Stimulated activated CD8-positive, alpha-beta memory T cell treated with anti-CD3 and anti-CD28 coated beads, Interleukin-7, amount 100 ng/mL, for 1 hour (primary cell): ENCODE measurements at places on chromosomes 5 and 9.

GRCh38 chr5:116438979-116439554 lies 135.6 kb downstream of the SEMA6A start:
- no peak for DNase-seq

GRCh38 chr9:14992081-14992480 lies 81.9 kb upstream of the FREM1 start:
- DNase-seq, result no peak

DNA sequence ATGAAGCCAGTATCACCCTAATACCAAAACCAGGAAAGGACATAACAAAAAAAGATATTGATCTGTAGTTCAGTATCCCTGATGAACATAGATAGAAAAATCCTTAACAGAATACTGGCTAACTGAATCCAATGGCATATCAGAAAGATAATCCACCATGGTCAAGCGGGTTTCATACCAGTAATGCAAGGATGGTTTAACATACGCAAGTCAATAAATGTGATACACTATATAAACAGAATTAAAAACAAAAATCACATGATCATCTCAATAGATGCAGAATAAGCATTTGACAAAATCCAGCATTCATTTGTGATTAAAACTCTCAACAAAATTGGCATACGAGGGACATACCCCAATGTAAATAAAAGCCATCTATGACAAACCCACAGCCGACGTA lies 110.9 kb downstream of the AOPEP start:
- no peak for DNase-seq

DNA sequence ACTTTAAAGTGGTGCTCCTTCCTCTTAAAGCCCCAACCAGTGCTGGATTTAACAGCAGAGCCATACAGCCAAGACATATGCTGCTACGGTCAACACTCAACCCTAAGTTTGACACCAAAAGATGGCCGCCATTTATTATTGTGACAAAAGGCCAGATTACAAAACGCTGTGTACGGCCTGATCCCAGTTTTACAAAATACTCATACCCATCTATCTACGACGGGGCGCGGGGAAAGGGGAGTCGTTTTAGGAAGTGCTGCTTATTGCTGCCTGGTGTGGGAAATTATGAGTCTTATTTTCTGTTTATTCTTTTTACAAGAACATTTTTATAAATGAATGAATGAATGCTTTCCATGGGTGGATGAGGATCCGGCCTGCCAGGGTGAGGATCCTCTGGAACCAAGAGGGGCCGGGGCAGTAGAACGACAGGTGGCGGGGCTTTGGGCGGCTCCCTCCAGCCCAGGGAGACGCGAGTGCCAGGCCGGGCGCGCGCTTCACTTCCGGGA lies 457 bp upstream of the IDNK start:
- no peak for DNase-seq

DNA sequence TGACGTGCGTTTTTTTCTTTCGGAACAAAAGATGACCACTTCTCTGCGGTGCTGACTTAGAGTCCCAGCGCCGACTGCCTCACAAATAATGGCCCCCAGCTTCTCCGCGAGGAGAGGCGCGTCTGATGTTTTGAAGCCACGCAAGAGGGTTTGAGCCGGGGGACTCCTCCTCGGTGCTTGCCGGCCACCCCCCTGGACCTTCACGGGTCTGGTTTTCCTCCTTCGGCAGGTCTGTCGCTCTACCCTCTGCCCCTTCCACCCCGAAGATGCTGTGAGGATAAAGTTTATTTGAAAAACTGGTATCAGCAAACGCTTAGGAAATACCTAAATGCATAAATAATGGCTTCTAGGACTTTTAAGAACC lies 584 bp downstream of the USP20 start:
- no peak for DNase-seq

DNA sequence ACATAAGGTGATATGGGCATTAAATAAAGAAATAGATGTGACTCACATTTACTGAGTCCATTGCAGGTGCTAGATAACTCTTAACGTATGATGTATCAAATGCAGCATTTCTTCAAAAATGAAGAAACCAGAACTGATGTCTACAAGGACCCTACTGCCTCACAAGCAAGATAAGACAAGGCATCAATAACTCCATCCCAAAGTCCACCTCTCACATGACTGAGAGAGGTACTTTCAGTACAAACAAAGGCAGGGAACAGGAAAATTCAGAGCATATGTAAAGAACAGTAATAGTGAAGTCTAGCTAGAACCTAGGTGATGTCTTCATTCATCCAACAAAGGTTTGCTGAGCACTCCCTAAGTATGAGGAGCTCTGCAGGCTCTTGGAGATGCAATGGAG lies 54.7 kb downstream of the KLHL3 start:
- no peak for DNase-seq

DNA sequence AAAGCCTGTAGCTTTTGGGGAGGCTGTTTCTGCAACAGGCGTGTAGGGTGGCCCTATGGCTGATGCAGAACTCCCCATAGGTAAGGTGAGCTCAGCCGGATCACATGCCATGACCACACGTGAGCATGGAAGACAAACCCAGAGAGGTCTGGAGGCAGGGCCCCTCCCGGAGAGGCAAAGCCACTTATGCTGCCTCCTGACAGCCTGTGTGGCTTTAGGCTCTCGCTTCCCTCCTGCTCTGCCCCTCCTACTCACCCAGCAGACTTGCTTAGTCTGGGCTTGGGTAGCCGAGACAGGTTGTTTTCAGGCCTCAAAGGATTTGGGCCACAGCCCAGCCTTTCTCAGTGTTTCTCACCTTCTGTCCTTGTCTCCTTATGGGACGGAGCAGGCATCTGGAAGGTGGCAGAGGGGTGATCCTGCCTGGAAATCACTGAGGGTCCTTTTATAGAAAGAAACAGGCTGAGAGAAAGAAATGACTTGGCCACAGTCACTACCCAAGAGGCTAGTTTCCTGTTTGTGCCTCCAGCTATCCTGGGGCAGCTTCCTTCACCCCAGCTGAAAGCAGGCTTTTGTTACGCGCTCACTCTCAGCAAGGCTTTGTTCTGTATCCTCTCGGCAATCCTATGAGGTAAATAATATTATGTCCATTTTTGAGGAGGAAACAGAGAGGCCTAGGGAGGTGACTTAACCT lies 89.9 kb downstream of the DAB2IP start:
- no peak for DNase-seq

GRCh38 chr9:98105006-98105405 lies 14.0 kb downstream of the TRIM14 start:
- DNase-seq, result no peak

GRCh38 chr5:7398596-7399280 lies 2.8 kb downstream of the ADCY2 start:
- no peak for DNase-seq

DNA sequence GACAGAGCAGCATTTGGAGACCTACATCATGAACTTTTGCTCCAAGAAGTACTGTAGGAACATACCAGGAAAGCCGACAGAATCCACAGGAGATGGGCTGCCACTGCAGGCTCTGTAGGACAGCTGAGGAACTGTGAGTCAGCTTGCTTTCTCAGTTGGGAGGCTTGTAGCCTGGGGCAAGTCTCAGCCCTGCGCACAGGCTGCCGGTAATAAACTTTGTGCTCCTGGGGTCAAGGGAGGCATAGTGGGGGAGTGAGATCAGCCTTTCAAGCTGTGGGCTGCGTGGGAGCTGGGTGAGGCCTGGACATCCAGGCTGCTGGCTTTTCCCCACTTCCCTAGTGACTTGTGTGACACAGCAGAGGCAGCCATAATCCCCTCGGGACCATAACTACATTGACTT lies 718.0 kb upstream of the CDH10 start:
- no peak for DNase-seq

- no peak for DNase-seq
These were observed 1016.3 kb upstream of the CTNND2 start for GRCh38 chr5:12920527-12920926.

DNA sequence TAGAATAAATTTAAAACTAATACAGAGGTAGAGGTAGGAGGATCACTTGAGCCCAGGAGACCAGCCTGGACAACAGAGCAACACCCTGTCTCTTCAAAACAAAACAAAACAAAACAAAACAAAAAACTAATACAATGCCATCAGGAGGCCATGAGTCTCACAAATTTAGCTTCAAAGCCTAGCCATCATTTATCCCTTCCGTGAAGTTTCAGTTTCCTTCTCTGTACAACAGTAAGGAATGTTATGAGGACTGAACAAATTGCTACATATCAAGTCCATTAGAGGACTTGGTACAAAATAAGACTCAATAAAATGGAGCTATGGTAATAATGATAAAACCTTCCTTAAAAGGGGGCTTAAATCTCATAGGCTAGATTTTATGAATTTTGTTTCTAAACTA lies 60.8 kb downstream of the MAPKAP1 start:
- DNase-seq, result no peak

DNA sequence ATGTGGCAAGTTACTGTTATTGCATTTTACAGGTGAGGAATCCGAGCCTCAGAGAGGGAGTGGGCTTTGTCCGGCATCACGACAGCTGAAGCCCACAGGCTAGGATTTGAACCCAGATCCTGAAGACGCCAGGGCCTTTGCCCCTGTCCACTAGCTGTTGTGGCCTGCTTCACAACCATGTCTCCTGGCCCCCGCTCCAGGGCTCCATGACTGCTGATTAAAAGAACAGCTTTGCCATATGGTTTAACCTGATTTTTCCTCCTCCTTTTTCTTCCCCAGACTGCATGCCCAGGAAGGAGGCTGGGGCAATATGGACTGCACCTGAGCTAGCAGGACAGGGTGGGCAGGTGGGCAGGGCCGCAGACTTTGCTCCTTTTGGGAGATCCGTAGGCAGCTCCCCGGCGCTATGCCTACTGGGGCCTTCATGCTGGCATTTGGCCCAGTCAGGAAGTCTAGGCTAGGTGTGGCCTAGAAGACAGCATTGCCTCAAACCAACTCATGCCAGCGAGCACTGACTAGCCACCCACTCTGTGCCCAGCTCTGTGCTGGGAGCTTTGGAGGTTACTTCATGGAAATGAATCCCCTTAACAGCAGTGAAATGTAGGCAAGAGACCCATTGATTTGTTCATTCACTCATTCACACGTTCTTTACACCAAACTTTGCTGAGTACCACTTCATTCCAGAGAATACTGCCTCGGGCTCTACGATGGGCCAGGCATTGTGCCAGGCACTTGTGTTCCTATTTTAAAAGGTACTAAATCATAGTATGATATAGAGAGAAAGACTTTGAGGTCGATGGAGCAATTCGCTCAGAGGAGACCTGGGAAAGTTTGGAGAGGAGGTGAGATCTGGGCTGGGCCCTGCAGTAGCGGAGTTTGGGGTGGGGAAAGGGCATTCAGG lies 94.3 kb upstream of the CPEB4 start:
- DNase-seq, result no peak

DNA sequence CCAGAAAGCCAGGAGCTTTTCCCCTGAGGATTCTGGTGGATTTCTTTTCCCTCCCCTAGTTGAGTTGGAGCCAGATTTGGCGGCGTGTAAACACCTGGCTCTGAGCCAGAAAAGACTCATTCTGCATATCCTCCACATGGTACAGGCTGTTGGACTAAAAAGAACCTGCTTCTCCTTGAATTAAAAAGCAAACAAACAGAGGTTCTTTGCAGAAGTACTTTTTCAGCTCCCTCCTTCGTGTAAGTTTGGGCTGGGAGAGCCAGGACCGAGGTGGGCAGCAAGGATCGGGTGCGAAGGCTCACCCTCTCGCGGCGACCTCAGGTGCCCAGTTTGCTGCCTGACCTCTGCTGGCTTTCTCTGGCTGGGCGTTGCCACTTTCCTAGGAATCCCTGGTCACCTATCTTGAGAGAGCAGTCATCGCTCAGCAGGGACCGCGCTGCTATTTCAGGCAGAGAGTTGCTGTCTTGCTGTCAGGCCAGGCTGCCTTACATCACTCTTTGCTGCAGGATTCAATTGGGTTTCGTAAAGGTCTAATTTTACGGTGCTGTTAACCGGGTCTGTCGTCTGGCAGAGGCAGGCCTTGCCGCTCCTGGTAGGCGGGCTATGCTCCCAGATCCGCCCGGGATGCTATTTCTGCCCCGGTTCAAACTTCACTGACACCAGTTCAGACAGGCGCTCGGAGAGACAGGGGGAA lies 3.2 kb downstream of the PAPPA start:
- no peak for DNase-seq

GRCh38 chr5:176837707-176838115 lies 27.4 kb downstream of the UNC5A start:
- peak; percentile 29 for DNase-seq

- DNase-seq, result no peak
These were observed 63.8 kb downstream of the PTTG1 start for GRCh38 chr5:160485364-160485969.

- no peak for DNase-seq
These were observed 1350.1 kb upstream of the C9orf72 start for GRCh38 chr9:28923351-28923750.

DNA sequence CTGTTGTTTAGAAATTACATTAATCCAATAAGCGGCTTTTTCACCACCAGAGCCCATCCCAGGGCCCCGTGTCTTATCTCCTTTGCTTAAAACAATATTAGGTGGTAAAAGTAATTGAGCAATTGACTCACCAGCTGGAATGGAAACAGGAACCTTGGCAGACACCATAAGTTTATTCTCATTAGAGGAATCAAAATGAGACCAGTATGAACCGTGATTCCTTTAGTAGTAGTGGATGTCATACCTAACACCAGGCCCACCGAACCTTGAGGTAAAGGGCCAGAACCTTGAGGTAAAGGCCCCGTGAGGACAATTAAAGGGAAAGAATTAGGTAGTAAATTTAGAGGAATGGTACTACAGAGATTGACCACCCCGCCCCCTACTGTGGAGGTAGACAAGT lies 16.5 kb downstream of the HSDL2 start:
- no peak for DNase-seq

DNA sequence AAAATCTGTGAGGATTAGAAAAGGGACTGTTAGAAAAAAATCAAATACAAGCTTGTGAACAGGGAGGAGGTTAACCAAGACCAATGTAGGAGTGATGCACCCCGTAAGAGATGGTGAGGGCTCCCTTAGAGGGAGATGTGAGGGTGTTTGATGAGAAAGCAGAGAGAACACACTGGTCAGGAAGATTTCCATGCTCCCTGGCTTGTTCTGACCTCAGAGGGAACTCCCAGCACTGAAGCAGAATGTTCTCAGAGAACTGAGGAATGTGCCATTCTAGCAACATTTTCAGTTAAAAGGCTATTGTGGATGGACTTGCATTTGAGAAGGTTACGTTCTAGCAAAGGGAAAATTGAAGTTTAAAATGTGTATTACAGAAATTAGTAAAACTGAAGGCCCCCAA lies 110.6 kb downstream of the HTR4 start:
- no peak for DNase-seq

DNA sequence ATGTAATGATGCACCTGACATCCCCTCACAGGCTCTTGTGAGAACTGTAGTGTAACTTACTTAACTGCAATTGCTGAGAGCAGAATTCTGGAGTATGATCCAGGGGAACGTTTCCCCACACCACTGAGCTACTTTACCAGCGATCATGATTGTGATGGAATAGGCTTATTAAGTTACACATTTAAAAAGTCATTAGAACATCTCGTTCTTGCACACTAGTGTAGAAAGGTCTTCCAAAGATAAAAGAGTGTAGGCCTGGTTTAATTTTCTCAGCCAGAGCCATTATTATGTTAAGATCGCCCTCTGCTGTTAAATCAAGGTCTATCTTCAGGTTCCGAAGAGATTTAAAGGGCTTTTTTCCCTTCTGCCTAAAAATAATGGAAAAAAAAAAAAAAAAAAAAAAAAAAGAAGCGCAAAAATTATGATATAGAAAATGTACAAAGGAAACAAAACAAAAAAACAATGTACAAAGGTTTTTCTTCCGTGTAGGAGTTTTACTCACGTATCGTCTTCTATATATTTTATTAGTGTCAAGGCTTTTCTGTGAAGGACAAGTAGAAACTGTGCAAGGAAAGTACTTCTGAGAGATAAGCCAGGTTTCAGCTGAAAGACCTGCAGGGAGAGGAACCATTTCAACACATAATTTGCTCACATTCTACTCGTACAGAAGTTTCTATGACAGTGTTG lies 18.6 kb upstream of the MOB3B start:
- DNase-seq, result no peak

- DNase-seq, result no peak
These were observed 505.6 kb downstream of the MAN2A1 start for GRCh38 chr5:110195288-110195687.
